ENCODE measurements at places on chromosomes 12 and 14. TPM values are rescaled to one million over a fixed set of nuclear protein-coding genes. Genes with fewer than 3 reads are reported as not detected.

Gene TPPP2
- total RNA-seq, result 1.3 TPM

Gene ASB2
- 7.0 TPM for total RNA-seq

Gene MYF6
- not detected for total RNA-seq

Gene NTS
- not detected for total RNA-seq

Gene KCNH3
- 1.3 TPM for total RNA-seq

Gene FOXG1
- total RNA-seq, result not detected

DNA sequence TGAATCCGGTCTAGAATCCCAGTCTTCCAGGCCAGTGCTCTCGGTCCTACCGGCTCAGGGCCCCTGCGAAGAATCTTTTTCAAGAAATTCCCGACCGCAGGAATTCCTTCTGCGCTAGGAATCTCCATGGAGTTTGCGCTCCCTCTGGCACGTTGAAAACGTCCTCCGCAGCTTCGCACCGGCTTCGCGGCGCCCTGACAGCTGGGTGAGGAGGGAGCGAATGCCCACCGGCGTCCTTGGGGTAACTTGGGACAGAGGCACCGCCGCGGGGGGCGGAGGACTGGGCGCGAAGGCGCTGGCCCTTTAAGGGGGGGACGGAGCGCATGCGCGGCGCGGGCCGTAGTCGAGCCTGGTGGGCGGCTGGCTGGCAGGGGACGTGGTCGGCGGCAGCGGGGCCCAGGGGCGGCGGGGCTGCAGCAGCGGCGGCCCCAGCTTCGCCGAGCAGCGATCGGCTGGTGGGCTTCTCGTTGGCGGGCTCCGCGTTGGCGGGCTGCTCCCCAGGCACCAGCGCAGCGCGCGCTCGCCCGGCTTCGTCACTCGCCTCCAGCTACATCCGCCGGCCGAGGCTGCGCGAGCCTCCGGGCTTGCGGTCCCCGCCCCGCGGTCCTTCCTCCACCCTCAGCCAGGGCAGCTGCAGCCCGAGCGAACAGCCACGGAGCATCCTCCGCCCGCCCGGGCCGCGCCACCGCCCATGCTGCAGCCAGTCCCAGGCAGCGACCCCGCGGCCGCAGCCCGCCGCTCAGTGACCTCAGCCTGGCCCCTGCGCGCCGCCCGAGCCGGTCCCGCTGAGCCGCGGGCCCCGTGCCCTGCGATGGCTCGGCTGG lies at the start of gene VASH1:
Gene VASH1, plus strand, starts transcription at position 333 of the 824 bp plus-strand sequence. CDS start 1,354 bp downstream, outside the sequence.
- peak; percentile 57 for DNase-seq

- DNase-seq, result no peak
Measured at GRCh38 chr14:24051176-24051788, 527 bp upstream of the CARMIL3 start.
